ENCODE measurements at places on chromosomes 1 and 21.
A peak's percentile ranks its signal among the peaks of the same experiment; 100 is the strongest.

DNA sequence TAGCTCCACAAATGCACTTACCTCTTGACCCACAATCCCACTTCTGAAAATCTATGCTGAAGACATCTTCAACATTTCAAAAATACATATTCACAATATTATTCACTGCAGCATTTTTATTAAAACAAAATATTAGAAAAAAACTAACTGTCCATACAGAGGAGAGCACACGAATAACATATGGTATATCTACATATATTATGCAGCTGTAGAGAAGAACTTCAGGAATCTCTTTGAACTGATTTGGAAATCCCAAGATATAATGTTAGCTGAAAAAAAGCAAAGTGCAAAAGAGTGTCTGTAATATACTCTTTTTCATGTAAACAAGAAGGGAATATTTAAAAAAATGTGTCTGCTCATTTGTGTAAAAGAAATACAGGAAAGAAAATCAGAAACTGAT, 11.5 kb downstream of the IPO9 start:
- DNase-seq: no peak

DNA sequence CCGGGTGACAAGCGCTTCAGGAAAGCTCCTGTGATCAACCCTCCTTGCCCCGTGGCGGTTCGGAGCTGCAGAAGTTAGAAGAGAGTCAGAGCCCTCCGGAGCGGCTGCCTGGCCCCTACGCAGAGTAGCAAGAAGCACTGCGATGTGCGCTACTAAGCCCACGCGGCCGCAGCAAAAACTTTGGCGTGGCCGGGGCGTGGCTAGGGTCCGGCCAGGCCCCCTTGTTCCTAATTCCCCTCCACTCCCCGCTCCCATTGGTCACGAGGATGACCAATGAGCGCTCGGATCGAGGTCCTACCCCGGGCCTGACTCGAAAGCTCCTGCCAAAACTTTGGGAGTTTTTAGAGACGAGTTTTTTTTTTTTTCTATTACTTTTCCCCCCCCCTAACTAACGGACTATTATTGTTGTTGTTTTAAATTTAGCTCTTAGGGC, at the start of gene HLX:
TSS of gene HLX (plus strand) at position 368 of the 433 bp plus-strand sequence. CDS start 415 bp downstream, outside the sequence.
- DNase-seq: no peak

GRCh38 chr1:14915356-14916054, 238.0 kb upstream of the TMEM51 start:
- DNase-seq: no peak

GRCh38 chr1:37478451-37478881, 4.1 kb downstream of the ZC3H12A start:
- DNase-seq: no peak

DNA sequence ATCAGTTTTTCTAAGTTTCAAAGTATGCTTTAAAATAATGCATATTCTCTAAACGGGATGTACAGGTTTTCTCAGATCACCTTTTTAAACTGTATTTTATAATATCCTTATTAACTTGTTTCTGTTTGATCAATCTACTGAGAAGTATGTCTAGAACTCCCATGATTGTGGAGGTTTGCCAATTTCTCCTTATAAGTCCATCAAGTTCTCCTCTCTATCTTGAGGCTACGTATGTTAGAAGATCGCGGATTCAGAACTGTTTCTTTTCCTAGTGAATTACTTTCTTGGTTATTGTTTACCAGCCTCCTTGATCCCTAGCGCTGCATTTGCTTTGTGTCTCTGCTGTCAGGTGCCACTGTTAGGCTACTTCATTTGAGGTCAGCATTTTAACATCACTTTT, 89.2 kb downstream of the NPHP4 start:
- no peak for DNase-seq

GRCh38 chr1:204065174-204065985, 7.5 kb upstream of the SOX13 start:
- DNase-seq: no peak

GRCh38 chr1:108601708-108602410, 42.0 kb downstream of the EEIG2 start:
- DNase-seq: no peak

DNA sequence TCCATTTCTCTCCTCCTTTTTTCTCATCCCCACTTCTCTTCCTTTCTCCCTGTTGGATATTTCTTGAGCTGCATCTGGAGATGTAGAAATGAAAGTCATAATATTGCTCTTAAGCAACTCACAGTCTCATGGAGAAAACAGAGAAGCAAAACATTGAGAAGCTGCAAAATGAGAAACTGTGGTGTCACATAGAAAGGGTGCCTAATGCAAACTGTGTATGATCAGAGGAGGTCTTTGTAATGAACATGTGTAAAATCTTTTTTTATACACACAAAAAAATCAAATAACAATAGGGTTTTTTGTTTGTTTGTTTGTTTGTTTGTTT, 11.8 kb upstream of the SLAMF7 start:
- no peak for DNase-seq

GRCh38 chr1:234963180-234963903, 165.3 kb downstream of the TOMM20 start:
- DNase-seq: no peak

GRCh38 chr1:212368073-212368484, 46.6 kb downstream of the PACC1 start:
- DNase-seq: no peak

DNA sequence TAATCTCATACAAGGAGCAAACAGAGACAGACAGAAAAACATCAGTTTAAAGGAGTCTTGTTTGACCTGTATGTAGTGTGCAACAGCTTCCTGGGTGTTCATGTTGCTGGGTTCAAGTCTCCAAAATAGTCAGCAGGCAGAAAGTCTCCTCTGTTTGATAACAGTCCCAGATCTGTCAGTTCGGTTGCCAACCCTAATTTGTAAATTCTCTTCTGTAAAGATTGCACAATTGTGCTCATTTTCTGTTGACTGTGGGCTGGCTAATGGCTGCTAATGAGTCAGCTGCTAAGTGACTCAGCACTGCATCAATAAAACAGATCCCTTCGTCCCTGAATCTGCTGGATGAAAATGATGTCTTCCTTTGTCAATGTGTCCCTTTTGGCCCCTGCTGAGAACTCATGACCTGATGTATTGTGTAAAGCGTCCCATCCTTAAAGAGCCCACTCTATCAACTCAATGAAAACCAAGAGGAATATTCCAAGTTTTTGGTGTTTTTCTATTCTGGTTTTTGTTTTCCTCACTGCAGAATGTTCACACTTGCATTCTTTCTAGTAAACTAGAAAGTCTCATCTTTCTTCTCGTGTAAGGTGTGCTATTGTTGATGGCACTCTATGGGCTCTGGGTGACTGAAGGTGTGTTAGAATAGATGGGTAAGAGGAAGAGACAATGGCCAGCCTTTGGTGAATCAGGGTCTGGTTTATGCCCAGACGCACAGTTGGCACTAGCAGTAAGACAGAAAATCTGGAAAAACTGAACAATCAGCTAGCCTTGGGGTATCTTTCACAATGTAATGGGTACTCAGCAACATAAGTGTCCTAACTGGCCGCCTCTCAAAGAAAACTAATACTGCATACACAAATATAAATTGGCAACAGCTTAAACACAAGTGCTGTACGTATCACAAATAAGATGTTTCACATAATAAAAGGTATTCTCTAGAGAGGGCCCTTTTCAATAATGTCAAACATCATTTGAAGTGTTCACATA, 75.1 kb upstream of the SIPA1L2 start:
- peak; percentile 86 for DNase-seq

- DNase-seq: no peak
Measured at GRCh38 chr1:230350208-230350921, 75.8 kb downstream of the PGBD5 start.

DNA sequence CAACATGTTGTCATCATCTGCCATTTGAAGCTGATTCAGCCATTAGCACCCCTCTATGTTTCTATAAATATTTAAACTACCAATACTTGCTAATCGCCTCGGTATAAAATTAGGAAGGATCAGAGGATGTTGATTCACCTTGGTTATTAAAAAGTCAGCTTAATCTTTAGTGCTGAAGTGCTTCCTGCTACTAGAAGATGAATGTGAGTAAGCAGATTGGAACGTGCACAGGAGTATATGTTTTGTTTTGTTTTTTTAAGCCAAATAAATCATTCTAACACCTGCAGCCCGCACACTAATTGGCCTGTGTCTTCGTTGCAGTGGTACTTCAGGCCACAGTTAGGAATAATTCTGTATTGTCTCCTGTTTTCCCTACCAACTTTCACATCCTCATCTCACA, 485.7 kb downstream of the AJAP1 start:
- DNase-seq: no peak

- DNase-seq: no peak
Measured at GRCh38 chr1:43239484-43239883, 30.3 kb upstream of the TMEM125 start.

GRCh38 chr1:201649761-201650622, 111.1 kb downstream of the NAV1 start:
- DNase-seq: peak; percentile 80

- DNase-seq: no peak
Measured at GRCh38 chr1:6476483-6476882, 10.5 kb upstream of the TNFRSF25 start.

- no peak for DNase-seq
Measured at GRCh38 chr1:191490303-191490702, 668.0 kb upstream of the RGS18 start.

GRCh38 chr1:112457955-112458354, 50.8 kb upstream of the WNT2B start:
- DNase-seq: no peak

DNA sequence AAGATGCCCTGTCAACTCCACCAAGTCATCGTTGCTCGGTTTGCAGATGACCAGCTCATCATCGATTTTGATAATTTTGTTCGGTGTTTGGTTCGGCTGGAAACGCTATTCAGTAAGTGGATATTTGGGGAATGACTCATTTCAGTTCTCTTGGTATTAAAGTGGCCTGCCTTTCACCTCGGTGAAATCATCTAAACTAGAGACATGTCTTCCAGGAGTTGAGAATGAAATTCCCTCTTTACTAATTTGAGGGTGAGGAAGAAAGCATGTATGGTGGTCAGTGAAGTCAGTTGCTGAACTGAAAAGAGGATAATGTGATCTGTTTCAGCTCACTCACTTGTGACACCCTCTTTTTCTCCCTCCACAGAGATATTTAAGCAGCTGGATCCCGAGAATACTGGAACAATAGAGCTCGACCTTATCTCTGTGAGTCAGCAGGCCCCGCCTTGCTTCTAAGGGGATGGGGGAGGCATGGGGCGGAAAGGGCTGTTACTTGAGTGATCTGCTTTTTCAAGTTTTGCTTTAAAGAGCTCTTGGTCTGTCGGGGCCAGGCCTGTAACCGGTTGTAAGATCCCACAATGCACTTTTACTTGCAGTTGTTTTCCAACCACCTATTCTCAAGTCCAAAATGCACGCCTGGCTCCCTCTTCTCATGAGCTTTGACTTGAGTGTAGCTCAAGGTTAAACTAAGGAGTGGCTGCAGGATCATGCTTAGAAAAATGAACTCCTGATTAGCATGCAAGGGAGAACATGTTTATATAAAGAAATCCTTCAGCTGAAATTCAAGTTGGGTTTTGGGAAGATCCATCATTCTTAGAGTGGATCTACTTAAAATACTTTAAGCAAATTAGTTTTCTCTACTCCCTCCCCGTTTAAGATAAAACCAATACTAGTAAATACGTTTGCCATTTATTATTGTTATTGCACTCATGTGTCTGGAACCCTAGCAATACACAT, 59.8 kb downstream of the CAPN2 start:
- DNase-seq: no peak

- DNase-seq: no peak
Measured at GRCh38 chr1:154860156-154860870, 9.8 kb downstream of the KCNN3 start.

DNA sequence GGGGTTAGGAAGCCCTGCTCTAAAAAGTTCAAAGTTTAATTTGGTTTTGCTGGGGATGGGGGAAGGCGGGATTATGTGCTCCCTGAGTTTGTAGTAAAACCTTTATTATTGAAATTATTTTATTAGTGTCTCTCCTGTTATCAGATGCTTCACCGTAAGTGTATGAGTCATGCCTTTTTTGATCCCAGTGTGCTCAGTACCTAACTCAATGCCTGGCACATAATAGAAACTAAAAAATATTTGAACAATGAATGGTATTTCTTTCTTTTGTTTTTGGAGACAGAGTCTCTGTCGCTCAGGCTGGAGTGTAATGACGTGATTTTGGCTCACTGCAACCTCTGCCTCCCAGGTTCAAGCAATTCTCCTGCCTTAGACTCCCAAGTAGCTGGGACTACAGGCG, 6.4 kb downstream of the SNRPE start:
- no peak for DNase-seq

DNA sequence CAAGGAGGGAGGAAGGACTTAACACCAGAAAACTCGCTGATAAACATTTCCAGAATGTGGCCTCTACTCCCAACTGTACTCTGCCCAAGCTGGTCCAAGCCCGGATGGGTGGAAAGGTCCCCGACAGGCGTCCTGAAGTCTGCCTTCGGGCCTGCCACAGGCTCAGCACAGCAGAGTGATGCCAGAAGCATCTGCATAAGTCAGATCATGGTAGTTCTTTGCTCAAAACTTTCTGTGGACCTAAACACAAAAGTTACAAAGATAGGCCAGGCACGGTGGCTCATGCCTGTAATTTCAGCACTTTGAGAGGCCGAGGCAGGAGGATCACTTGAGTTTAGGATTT, 790 bp upstream of the UTS2 start:
- no peak for DNase-seq

DNA sequence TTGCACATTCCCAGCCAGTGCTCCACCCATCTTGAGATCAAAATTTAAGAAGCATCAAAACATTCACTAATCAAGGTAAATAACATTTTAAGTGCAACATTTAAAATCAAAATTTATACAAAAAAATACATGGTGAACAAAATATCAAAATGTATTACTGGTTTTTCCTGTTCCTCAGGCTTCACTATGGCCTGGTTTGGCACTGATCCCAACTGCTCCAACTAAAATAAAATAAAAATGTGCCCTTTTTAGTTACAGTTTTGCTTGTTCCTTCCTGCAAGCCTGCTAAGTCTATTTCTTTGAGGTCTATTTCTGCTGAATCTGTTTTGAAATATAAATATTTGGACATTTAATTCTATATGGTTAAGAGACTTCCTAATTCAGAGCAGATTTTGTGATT, 54.9 kb downstream of the ADAMTS1 start:
- DNase-seq: no peak

- DNase-seq: no peak
Measured at GRCh38 chr1:27144049-27144748, 10.7 kb downstream of the SLC9A1 start.

DNA sequence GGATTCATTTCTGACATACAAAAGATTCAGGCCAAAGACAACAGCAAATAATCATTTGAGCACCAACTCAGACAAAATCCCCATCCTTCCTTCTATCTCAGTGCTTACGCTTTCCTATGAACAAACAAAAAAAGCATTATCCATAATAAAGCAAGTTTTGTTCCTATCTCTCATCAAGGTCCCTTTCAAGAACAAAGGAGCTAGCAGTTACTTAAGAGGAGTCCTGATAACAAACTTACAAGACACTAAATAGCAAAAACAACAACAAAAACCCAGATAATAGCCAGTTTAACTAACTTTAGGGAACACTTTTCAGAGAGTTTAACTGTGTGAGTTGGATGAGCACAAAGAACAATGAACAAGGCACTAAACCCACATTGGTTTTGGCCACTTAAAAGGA, 10.5 kb downstream of the EVI5 start:
- DNase-seq: no peak

- DNase-seq: no peak
Measured at GRCh38 chr1:150165622-150166612, 16.2 kb downstream of the PLEKHO1 start.

All from NCI-H1436 treated with DMSO at 0.1 percent for 48 hours (cell line).